ENCODE measurements at places on chromosomes 1 and 21. TPM values are rescaled to one million over a fixed set of nuclear protein-coding genes. Genes with fewer than 3 reads are reported as not detected.

The ZNF326 gene
- total RNA-seq: 20.5 TPM

The LENEP gene
- not detected for total RNA-seq

The LRRC53 gene
- not detected for total RNA-seq

The SPRR2F gene
- total RNA-seq: not detected

The CD2 gene
- not detected for total RNA-seq

The ACTN2 gene
- total RNA-seq: not detected

The LCE3E gene
- not detected for total RNA-seq

The SIM2 gene
- total RNA-seq: 5.2 TPM

The ADAM30 gene
- total RNA-seq: not detected

The ASCL5 gene
- total RNA-seq: not detected

The TGFB2 gene
- total RNA-seq: 49.2 TPM

The ALX3 gene
- total RNA-seq: not detected

The PPM1J gene
- total RNA-seq: 0.65 TPM

The G0S2 gene
- total RNA-seq: 10.1 TPM
